A549 (cell line): ENCODE measurements at places on chromosomes 13 and 19.
A peak's percentile ranks its signal among the peaks of the same experiment; 100 is the strongest.

GRCh38 chr19:44050740-44051649 is 841 bp upstream of the ZNF223 start:
- no peak for DNase-seq

DNA sequence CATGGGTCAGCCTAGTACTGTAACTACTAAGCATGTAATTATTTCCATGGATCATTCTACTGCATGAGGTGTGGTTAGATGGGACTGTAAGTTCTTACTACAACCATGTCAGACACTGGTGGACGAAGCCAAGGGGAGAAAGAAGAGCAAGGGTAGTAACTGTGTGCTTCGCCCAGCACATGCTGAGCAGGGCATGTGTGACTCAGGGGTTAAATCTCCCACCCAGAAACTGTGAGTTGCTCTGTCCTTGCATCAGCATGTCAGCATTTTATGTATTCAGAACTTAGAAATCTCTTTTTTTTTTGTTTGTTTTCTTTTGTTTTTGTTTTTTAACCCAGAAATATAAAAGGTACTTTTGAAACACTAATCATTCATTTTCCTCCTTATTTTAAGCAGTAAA is 436.6 kb upstream of the KLF12 start:
- DNase-seq, result no peak

DNA sequence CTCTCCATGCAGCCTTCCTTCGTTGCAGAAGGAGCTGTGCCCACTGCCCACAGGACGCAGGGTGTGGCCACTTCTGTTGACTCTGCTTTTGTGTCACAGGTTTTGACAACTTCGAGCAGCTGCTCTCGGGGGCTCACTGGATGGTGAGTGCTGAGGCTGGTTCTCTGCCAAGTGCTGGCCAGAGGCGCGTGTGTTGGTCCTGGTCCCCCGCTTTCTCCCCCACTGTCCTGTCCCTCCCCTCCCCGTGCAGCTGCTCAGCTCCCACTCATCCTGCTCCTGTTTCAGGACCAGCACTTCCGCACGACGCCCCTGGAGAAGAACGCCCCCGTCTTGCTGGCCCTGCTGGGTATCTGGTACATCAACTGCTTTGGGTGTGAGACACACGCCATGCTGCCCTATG is 10.6 kb upstream of the PDCD2L start:
- no peak for DNase-seq

GRCh38 chr13:84487752-84488151 is 605.5 kb upstream of the SLITRK1 start:
- no peak for DNase-seq

DNA sequence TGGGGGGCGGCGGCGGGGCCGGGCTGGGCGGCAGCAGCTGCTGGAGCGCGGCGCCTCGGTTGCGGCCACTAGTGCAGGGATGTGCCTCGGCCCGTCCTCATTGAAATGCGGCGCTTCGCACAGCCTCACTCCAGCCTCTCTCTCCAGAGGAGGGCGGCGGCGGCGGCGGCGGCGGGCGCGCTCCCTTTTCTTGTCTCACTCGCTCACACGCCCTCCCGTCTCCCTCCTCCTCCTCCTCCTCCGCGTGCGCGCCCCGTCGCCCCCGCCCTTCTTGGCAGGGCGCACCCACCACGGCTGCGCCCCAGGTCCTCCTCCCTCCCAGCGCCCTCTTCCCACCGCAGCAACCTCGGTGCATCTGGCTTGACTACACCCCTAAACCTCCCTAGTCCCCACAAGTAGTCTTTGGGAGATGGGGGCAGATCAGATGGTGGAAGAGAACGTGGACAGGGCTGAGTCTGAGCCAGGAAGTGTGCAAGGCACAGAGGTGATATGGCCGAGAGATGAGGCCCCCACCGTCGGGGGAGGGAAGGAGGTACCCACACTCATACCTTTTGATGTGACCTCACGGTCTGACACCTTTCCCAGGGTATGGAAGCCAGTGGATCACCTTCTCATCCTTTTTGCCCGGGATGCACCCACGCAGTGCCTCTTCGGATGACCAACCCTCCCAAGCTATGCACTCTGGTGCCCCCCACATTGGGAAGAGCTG is at the start of gene DCLK1:
DCLK1 (minus strand) TSS at position 161 of the 709 bp plus-strand sequence.
- DNase-seq, result no peak

DNA sequence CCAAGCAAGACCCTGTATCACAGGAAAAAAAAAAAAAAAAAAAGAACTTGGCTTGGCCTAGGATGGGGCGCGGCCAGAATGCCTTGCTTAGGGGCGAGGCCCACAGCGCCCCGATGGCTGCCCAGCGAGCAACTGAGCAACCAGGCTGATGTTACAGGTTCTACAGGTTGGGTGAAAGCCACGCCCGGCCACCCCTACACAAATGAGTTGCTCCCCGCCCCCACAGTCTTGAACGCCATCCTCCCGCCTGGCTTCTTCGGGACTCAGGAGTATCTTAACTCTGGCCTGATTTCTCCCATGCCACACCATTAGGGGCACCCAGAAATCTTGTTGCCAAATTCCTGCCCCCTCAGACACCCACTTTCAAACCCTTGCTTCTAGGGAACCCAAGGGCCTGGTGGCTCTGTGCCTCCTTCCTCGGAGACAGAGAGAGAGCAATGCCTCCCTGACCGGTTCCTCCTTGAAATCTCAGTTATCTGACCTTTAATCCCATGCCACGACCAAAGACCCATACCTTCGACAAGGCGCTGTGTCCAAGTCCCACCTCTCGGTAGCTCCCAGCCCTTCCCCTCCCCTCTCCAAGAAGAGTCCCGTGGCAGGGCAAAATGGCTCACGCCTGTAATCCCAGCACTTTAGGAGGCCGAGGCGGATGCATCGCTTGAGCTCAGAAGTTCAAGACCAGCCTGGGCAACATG is 1.1 kb upstream of the CBLC start:
- DNase-seq, result no peak

- DNase-seq, result no peak
These were observed 10.8 kb downstream of the EDNRB start for GRCh38 chr13:77907666-77908341.

DNA sequence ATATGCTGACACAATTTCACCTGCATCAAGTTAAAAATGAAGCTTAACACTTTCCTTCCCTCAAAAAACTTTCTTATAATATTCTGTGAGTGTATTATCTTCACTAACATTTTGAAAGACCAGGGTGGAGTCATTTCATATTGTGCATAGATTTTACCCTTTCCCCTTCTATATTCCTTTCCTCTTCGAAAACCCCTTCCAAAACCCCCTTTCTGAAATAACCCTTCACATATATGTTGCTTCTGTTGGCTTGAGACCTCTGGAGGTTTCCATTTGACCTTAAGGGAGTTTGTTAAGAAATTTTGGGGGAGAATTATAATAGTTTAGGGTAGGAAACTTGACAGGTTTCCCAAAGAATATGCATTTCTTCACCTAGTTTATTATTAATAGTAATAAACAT is 489.6 kb upstream of the MIR17HG start:
- DNase-seq, result no peak

GRCh38 chr19:50478901-50479715 is 2.5 kb upstream of the GARIN5A start:
- DNase-seq, result peak; percentile 92

DNA sequence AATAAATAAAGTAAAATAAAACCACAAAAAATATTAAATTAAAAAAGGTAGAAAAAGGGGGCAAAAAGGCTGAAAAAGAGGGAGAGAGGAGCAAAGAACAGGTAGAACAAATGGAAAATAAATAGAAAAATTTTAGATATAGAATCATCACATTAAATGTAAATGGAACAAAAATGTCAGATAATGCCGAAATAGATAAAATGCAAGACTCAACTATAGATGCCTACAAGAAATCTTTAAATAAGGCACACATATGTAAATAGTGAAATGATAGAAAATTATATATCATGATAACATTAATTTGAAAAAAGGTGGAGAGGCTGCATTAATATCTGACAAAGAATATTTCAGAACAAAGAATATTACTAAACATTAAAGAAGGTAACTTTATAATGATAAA is 477.1 kb upstream of the SPRY2 start:
- DNase-seq, result no peak

- peak; percentile 75 for DNase-seq
These were observed 58.3 kb upstream of the CLDN10 start for GRCh38 chr13:95494082-95494681.

GRCh38 chr13:42255886-42256285 is 16.1 kb upstream of the AKAP11 start:
- DNase-seq, result no peak

DNA sequence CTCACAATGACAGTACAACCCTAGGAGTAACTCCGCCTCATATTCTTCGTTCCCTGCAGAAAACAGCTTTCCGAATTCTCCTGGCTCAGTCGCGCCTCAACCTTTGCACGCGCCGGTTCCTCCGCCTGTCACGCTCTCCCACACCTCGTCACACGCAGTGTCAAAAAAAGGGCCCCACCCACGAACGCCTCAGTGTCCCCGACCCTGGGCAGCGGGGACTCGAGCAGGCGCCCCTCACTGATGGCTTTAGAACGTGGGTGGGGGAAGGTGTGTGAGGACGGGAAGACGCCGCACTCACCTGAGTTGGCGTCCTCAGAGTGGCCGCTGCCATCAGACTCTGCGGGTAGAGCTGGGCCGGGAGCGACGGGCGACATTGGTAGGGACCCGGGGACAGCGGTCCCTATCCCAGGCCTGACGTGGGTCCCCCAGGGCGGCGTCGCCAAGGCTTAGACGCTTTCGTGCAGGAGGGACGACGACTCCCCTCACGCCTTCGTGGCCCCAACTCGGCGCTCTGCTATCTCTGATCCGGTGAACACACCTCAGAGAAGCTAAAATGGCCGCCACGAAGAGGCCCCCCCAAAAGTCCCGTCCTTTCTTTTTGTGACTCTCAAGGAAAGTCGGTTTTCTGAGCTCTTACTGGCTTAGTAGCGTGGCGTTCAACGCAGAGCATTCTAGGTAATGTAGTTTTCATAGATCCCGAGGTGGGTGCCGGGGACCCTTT is at the start of gene ZNF154:
ZNF154 (minus strand) TSS at position 564 of the 721 bp plus-strand sequence; CDS start at position 331, 233 bp downstream.
- DNase-seq, result no peak

GRCh38 chr13:101298517-101298916 is 117.8 kb downstream of the NALCN start:
- no peak for DNase-seq

DNA sequence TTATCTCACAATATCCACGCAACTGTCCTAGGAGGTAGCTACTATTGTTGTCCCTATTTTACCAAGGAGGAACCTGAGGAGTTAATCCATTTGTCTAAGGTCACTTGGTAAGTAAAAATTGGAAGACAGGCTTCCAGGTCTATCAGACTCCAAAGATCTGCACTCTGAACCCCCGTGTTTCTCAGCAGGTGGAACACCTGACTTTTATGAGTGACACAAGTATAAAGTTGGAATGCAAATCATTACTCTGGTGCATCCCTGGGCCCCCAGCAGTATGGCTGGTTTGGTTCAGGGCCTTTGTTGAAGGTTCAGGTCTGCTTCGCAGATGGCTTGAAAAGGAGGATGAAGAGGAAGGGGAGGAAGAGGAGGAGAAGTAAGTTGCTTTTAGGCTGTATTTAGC is 46.0 kb downstream of the RGCC start:
- no peak for DNase-seq

DNA sequence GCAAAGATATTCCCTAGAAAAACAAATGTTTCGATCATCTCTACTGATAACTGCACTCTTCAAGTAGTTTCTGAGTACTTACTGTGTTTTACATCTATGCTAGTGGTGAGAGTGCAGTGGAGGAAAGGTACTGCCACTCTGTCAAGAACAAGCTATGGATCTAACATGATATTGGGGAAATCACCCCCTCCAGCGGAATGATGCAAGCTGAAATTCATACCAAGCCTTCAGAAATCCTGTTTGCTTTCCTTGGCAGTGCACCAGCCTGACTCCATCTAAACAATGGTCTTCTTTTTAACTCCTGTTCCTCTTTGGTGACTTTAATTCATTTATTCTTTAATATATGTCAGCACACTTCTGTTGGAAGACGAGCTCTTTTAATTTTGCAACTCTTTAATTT is 238.0 kb downstream of the PCDH9 start:
- no peak for DNase-seq

DNA sequence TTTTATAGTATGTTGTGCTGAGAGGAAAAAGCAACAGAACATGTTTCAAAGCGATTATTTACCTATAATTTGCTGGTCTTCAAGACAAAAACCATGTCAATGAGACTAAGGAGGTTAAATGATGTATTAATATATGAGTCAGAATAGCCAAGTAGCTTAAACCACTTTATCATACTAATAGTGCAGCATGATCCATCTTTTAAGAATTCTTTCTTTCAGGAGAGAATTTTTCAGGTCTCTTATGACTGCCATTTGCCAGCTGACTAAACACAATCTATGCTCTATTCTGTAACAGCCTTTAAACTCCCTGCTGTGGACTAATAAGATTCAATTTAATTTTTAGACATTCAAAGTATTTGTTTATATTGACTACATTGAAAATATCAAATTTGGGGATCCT is 93.7 kb downstream of the TRPC4 start:
- DNase-seq, result no peak
